ENCODE measurements at places on chromosomes 1 and 21.

DNA sequence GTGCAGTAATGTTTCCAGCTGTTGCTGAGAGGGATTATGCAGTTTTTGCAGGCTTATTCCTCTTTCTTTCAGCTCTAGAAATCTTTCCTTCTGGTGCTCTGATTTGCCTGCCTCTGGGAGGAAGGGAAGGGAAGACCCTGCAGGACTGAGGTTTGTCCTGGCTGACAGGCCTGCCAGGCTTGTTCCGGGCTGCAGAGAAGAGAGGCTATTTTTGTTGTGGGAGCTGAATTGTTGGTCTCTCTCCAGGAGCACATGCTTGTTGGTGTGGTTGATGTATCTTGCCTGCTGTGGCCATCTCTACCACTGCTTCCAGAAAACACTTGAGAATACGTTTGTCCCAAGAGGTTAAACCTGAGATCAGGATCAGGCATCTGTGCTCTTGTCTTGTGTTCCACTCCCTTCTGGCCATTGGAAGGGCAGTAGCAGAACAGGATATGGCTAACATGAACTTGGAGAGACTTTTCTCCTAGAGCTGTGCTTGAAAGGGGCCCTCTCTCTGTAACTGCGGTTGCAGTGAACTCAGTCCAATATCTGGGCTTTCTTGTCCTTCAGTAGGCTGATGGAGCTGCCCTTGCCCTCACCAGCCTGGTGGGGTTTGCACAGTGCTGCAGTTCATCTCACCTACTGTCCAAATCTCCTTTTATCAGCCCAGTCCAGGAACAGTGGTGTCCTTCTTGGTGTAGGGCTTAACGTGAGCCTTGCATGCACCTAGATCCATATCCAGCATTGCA is 21.5 kb upstream of the SLC25A34 start:
- no peak for DNase-seq

DNA sequence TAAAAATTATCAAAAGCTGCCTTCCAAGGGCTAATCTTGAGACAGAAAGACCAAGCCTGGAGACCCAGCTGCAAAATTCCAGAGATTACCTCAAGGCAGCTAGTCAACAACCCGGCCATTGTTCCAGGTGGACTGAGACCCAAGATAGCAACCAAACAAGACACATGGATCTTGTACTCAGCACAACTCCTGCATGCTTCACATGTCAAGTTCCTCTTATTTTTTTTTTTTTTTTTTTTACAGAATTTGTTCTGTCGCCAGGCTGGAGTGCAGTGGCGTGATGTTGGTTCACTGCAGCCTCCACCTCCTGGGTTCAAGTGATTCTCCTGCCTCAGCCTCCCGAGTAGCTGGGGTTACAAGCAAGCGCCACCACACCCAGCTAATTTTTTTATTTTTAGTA is 40.1 kb downstream of the CD2 start:
- DNase-seq: no peak

DNA sequence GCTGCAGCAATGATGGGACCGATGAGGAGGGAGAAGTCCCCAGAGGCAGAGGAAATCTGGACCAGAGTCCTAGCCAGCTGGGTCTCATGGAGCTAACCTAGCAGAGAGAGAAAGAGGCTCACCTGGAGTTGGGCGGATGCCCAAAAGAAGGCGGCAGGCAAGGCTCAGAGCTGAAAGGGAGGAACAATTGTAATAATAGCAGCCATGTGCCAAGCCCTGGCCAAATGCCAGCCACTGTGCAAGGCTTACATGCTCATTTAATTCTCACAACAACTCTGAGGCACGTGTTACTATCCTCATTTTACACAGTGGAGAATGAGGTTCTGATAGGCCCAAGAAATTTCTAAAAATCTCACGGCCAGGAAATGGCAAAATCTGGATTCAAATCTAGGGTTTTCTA is 50.0 kb upstream of the ZNF648 start:
- DNase-seq: no peak

- no peak for DNase-seq
Observed at GRCh38 chr21:16082038-16082816, 352.4 kb downstream of the USP25 start.

GRCh38 chr1:155226910-155227260 is 18.4 kb downstream of the MTX1 start:
- DNase-seq: no peak

DNA sequence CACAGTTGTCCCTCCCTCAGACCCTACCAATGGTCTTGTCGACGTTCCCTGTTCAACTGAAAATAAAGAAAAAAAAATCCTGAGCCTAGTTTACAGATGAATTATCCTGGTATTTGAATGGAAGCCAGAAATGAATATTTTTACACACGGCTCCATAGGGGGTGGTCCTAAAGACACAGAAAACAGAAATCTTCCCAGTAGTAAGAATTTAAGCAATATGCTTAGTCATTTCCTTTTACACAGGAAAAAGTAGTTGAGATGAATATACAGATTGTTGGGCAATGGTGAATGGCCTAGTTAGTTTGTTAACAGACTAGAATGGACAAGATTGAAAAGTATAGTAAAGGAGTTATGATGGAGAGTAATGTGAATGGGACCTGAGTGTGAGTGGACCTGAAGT is 67.4 kb downstream of the RGS18 start:
- DNase-seq: no peak

GRCh38 chr21:38268864-38269575 is 12.2 kb downstream of the KCNJ15 start:
- no peak for DNase-seq

GRCh38 chr1:204225841-204226735 is 12.3 kb upstream of the GOLT1A start:
- no peak for DNase-seq

- no peak for DNase-seq
Observed at GRCh38 chr1:110899458-110899843, 26.5 kb downstream of the CD53 start.

GRCh38 chr1:9652379-9653209 is 1.1 kb downstream of the PIK3CD start:
- DNase-seq: no peak

DNA sequence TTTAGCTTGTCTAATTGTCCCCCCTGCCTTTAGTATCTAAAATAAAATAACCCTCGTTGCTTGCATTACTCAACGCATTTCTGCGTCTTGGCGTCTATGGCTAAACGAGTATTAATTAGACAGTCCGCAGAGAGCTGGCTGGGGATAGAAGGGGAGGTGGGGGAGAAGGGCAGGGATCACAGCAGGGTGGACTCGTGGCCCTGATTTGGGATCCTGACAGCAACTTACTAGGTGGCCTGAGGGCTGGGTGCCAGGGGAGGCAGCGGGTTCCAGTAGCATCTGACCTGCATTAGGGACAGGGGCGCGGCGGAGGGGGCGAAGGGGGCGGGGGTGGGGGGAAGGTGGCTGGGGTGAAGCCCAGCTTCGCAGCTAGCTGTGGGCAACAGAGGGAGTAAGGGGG is 1.1 kb upstream of the BACE2 start:
- no peak for DNase-seq

GRCh38 chr1:209395169-209395568 is 188.3 kb upstream of the CAMK1G start:
- no peak for DNase-seq

- no peak for DNase-seq
Observed at GRCh38 chr1:45411510-45411899, 71.3 kb upstream of the MUTYH start.

- DNase-seq: no peak
Observed at GRCh38 chr1:89826594-89826993, 5.8 kb downstream of the LRRC8D start.

GRCh38 chr1:245776139-245776538 is 621.4 kb downstream of the KIF26B start:
- DNase-seq: no peak

DNA sequence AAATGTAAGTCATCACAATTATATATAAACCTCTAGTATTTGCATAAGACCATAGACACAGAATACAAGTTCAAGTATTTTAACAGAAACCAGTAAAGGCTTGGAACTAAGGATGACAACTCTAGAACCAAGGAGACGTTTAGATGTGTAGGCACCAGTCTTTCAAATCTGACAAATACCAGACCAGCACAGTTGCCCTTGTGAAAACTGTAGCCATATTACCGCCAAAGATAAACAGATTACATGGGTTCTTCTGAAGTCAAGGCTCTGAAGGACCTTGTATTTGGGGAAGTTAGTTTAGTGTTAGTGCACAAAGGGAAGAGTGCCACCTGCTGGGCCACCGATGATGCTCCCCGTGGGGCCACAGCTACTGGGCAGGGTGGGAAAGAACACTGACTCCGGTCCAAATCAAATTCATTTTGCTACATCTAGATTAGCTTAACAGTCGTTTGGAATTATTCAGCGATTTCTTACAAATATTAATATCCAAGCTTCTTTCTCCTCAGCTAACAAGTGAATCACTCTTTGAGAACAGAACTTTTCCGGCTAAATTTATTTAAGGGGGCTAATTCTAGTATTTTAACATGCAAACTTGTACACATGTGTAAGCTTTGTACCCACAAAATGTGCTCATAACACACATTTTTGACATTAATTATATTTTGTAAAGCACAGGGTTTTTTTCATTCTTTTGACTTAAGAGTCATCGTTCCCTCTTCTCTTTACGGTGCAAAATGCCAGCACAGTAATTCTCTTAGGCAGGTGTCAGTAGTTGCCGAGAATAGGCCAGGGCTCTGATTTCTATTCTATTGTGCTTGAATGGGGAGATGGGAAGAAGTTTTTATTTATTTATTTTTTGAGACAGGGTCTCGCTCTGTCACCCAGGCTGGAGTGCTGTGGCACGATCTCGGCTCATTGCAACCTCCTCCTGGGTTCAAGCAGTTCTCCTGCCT is 8.0 kb upstream of the NIBAN1 start:
- DNase-seq: peak; percentile 46

GRCh38 chr1:212951947-212952640 is 1.8 kb downstream of the VASH2 start:
- no peak for DNase-seq

- no peak for DNase-seq
Observed at GRCh38 chr1:82260666-82261065, 459.9 kb downstream of the ADGRL2 start.

DNA sequence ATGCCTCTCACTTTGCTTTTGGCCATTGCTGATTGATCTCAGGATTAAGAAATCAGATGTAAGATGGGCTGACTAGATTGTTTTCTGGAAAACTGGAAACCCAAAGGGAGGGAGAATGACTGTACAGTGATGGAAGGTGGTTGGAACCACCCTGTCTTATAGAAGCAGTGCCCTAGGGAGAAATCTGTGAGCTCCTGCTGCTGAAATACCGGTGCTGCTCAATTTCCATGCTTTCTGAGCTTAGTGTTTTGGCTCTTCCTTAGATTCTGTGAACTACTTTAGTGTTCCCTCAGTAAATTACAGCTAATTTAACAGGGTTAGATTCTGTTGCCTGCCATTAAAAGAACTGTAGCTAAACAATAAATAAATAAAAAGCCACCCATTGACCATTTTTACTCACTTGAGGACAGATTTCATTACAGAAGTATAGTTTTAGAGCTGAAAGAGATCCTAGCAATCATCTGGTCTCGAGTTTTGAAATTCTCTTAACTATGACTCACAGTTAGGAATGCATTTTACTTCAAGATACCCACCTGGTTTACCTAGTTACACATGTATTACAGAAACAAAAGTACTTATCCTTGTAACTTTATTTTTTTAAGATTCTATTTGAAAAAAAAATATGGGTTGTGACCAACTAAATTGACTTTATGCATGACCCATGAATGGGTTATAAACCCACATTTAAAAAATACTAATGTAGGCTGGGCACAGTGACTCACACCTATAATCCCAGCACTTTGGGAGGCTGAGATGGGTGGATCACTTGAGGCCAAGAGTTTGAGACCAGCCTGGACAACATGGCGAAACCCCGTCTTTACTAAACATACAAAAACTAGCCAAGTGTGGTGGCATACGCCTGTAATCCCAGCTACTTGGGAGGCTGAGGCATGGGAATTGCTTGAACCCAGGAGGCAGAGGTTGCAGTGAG is 33.2 kb downstream of the CAMSAP2 start:
- no peak for DNase-seq

GRCh38 chr1:47332779-47333577 is 612 bp upstream of the CMPK1 start:
- no peak for DNase-seq

- no peak for DNase-seq
Observed at GRCh38 chr1:51289676-51290488, 40.5 kb downstream of the TTC39A start.

DNA sequence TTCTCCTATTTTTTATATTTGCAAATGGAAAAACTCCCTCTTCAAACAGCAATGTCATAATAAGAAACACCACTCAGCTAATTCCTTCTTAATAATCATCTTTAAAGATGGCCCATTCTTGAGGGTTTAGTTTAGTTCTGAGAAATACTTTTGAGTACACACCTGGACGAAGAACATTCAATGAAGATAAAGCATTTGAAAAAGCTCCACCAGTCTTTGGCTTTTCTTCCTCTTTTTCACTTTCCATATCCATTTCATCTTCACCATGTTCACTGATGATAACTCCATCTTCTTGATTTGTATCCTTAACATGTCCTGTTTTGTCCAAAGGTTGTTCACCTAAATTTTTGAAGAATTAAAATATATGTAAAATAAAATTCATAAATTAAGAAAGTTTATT is 7.4 kb downstream of the PAXBP1 start:
- DNase-seq: no peak

GRCh38 chr1:245463392-245464165 is 308.8 kb downstream of the KIF26B start:
- no peak for DNase-seq

GRCh38 chr1:65422241-65423203 is 2.1 kb downstream of the LEPR start:
- no peak for DNase-seq

DNA sequence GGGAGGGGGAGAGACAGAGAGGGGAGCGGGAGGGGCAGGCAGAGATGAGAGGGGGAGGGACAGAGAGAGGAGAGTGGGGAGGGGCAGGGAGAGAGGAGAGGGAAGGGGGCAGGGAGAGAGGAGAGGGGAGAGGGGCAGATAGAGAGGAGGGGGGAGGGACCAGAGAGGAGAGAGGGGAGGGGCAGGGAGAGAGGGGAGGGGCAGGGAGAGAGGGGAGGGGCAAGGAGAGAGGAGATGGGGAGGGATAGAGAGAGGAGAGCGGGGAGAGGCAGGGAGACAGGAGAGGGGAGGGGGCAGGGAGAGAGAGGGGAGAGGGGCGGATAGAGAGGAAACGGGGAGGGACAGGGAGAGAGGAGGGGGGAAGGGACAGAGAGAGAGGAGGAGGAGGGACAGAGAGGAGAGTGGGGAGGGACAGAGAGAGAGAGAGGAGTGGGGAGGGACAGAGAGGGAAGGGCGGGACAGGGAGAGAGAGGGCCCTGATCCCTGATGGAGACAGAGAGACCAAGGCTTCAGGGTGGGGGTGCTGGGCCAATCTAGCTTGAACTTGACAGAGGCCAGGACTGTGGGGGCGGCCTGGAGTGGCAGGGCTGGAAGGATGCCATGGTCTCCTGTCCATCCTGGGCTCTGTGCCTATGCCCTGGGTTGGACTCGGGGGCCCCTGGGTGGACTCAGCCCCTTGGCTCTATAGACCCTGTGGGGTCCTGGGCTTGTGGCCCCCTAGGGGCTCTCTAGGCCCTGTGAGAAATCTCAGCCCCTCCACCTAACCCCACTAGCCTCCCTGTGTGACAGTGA is 43.6 kb downstream of the DMRTB1 start:
- DNase-seq: no peak

DNA sequence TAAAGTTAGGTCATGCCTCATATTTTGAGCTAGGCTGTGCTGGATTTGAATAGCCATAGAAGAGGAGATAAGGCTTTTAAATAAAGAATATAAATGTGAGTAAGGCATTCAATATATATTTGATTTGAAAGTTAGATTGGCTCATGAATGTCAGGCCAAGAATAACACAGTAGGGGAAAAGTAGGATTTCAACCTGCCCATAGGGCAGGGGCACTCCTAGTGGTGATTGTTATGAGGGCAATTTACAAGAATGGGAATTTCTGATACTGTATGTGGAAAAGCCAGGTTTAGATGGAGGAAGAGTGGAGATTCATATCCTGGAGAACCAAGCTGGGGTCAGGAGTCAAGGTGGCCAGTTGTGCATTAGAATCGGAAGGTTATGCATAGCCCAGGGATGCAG is 74.9 kb downstream of the DNAH14 start:
- no peak for DNase-seq

Data from activated naive CD8-positive, alpha-beta T cell treated with anti-CD3 and anti-CD28 coated beads, Interleukin-2, amount 50 U/mL, for 16 hours (primary cell).